ENCODE measurements at places on chromosomes 13 and 19.

- no peak for DNase-seq
Measured at GRCh38 chr19:29860492-29860891, 48.7 kb downstream of the CCNE1 start.

DNA sequence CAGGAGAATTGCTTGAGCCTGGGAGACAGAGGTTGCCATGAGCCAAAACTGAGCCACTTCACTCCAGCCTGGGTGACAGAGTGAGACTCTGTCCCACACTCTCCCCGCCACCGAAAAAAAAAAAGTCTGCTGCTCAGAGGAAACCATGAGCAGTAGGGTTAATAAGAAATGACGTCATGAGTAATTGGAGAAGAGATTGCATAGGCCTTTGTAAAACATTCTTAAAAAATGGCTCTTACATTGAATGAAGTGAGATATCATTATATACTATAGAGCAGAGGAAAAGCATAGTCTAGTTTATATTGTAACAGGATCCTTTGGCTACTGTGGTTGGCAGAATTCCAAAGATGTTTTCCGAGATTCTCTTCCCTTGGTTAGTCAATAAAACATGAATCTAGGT lies 228.2 kb downstream of the PCDH20 start:
- DNase-seq = no peak

- DNase-seq = no peak
Measured at GRCh38 chr13:98413796-98414195, 163.1 kb downstream of the STK24 start.

DNA sequence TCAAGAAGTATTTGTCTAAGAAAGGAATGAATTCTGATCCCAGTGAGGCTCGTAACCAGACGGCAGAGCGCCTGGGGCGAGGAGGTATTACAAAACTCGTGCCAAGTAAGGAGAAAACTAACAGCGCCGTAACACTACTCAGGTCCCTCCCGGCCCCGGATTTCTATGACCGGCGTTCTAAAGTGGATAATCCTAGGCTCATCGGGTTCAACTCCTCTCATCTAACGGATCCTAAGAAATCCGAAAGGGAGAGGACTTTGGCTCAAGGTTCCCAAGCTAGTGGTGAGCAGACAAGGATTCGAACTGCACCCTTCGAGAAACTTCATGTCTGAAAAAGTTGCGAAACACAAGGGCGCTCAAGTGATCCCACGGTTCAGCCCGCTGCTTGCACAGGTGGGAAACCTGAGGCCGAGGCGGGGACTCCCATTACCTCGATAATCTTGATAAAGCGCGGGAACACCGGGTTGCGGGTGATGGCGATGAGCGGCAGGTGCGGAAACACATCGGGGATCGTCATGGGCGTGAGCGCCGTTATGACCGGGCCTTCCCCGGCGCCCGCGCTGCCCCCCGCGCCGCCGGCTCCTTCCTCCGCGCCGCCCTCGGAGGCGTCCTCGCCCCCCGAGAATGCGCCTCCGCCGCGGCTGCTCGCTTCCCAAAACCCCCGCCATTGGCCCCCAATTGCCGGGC lies 529 bp downstream of the LONP1 start:
- no peak for DNase-seq

DNA sequence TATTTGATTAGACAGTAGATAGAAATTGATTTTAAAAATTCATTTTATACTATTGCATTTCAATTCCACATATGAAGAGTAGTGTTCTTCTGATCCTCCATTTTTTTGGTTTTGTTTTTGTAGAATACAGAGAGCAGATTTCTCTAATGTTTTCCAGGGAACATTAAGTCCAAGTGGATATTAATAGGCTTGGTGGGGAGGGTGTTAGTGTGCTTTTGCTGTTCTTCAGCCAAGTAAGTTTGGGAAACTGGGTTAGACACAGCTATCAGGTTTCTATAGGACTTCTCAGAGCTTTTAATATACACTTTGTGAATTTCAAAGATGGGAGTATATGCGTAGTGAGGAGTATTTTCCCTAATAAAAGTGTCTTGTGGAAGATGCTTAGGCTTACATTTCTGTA lies 21.8 kb downstream of the NAA16 start:
- no peak for DNase-seq

DNA sequence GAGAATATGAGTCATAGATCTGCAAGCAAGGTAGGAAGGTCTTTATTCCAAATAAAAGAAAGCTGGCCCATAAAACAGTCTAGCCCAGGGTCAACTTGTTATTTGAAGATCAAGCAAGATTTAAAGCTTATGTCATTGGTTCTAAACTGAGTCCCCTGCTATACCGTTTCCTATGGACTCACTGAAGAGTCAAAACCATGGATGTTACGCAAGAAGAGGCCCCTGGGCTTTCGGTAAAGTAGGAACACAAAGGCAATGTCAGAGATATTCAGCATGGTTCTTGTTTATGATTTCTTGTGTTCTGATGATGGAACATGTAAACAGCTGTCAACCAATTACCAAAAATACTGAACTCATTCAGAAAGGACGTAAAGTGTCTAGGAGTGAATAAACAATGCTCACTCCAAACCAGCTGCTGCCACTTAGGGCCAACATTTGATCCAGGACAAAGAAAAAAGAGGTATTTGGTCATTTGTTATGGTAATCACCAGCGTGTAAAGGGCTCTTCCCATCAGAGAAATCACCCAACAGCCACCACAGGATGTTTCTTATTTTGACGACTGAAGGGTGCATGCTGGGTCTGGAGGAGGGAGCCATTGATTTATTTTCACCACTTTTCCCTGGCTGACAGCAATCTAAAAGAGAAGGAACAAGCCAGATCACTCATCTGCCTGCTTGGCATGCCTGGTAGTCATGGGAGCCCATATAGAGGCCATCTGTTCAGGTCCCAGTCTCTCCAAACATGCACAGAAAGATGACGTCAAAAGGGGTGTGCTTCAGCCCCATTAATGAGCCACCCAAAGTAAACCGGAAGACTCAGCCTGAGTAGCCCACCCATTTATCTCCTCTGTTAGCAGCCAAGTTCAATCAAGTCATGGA lies 68.3 kb downstream of the FGF14 start:
- DNase-seq = no peak

GRCh38 chr13:32866921-32867320 lies 149.3 kb upstream of the KL start:
- DNase-seq = no peak

- no peak for DNase-seq
Measured at GRCh38 chr19:52722062-52723003, 12.5 kb downstream of the ZNF611 start.

- DNase-seq = no peak
Measured at GRCh38 chr13:63938851-63939250, 2523.2 kb upstream of the PCDH20 start.

- DNase-seq = no peak
Measured at GRCh38 chr13:96946709-96947311, 47.5 kb downstream of the OXGR1 start.

DNA sequence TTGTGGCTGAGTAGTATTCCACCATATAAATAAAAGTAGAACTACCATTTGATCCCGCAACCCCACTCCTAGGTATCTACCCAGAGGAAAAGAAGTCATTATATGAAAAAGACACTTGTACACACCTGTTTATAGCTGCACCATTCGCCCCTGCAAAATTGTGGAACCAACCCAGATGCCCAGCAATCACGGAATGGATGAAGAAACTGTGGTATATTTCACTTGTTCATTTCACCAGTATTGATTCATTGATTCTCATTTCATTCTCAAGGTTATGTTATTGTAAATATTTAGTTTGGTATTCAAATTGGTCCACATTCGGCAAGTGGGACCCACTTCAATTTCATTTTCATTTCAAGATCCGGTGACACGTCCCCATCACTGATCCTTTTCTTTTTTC lies 8.2 kb upstream of the RFPL4A start:
- no peak for DNase-seq

GRCh38 chr19:30444253-30444671 lies 72.1 kb downstream of the ZNF536 start:
- no peak for DNase-seq

DNA sequence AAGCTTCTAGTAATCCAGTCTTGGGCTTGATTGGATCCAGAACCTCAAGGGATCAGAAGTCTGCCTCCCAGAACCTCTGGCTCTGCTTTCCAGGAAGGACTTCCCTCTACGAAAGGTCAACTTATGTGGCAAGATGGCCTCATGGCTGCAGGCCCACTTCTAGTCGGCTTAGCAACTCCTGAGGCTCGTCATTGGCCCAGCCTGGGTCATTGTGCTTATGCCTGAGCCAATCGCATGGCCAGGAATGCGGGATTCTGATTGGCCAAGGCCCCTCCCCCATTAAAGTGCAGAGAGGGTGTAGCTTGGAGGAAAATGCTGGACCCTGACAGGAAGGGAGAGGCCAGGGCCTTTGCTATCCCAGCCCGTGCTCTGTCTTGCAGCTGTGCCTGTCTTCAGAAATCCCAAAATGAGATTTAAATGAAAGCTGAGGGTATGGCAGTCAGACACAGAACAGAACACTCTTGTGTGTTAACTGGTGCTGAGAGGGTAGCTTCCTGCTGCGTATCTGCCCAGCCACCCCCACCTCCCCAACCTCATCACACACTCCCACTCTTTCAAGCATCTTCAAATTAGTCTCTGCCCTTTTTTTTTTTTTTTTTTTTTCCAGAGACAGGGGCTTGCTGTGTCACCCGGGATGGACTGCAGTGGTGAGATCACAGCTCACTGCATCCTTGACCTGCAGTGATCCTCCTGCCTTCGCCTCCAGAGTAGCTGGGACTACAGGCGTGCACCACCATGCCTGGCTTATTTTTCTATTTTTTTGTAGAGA lies 5.5 kb upstream of the CCNE1 start:
- no peak for DNase-seq

- DNase-seq = no peak
Measured at GRCh38 chr13:61021838-61022237, 393.8 kb downstream of the PCDH20 start.

DNA sequence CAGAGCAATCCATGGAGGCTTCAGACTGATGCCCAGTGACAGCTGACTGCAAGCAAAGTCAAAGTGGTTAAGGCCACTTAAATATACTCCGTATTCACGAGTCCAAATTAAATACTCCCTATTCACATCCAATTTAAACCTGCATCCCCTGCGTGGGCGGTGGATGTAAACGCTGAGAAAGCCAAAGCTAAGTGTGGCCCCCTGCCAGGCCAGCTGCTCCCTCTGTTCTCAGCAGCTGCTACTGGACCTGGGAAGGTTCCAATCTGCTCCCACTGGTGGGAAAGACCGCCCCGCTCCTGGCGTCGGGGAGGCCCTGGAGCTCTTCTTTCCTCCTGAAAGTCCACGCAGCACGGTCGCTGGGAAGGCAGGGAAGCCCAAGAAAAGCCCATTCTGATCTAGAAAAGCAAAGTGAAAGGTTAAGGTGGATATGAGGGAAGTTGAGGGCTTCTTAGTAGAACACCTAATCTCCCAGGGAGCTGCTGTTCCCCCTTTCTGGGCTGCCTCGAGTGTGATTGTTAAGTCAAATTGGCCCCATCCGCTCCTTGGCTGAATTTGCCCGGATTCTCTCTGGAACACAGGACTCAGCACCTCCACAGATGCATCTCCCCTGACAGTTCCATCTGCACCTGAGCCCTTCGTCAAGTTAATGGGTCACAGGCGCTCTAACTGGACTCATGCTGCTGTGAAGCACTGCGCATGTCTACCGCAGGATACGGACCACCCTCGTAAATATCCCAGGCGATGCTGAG lies 205.5 kb downstream of the USP12 start:
- DNase-seq = no peak

- no peak for DNase-seq
Measured at GRCh38 chr19:1161716-1162115, 12.4 kb downstream of the SBNO2 start.

GRCh38 chr13:63107179-63107943 lies 1691.7 kb upstream of the PCDH20 start:
- DNase-seq = no peak

DNA sequence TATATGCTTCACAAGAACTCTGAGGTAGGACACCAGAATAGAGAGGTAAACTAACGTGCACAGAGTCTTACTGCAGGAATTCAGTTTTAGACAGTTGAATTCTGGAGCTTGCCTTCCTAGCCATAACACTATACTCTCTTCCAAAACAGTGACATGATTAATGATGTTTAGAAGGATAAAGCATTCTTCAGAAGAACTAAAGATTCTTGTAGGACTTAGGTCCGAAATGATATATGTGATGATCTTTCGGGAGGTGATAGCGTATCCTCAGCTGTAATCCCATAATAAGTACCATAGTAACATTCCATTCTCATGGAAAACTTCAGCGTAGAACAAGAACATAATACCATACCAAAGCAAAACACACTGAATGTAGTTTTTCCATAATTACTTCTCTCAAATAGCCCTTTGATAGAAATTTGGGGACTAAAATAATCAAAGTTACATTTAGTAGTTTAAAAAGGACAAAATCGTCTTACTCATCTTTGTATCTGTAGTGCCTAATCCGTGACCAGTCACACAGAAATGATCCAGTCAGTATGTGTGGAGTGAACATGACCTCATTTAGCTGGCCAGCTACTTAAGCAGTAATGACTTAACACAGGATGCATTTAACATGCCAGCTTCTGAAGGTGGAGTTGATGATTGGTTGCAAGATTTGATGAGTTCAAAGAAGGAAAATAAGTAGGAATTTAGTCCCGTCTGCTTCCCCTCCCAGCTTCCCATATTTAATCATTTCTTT lies 38.4 kb downstream of the PIBF1 start:
- DNase-seq = no peak

GRCh38 chr13:113926951-113927660 lies 46.8 kb downstream of the C13orf46 start:
- DNase-seq = no peak

DNA sequence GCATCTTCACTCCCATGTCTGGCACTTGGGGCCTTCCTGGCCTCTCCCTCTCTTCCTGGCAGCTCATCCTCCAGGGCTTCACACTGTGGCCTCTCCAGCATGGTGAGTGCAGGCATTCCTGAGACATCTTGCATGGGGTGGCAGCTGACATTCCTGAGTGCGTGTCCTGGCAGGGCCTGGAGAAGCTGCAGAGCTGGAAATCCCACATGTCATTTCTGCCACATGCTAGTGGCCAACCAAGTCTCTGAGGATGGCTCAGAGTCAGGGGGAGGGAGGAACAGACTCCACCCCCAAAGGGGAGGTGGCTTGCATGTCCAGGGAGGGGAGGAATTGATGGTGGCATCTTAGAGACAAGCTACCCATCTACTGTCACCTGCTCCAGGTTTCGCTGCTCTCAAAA lies 41.6 kb upstream of the AMER2 start:
- peak; percentile 11 for DNase-seq

DNA sequence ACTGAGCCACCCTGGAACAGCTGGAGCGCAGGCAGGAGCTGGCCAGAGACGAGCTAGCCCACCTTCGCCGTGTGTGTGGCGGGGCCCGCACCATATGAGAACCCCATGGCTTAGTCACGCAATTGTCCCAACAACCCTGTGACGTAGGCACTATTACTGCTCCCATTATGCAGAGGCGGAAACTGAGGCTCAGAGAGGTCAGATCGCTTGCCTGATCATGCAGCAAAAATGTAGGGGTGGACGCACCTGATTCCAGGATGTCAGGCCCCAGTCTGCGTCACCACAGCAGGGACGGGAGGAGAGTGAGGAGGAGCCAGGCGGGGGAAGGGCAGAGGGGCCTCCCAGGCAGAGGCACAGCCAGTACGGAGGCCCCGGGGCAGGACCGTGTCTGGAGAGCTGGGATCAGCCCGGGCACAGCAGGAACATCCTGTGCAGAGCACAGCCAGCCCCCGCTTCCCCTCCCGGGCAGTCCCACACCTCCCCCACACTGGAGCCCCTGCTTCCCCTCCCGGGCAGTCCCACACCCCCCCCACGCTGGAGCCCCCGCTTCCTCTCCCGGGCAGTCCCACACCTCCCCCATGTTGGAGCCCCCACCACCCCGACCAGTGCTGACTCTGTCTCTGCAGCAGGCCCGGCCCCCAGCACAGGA lies 16.7 kb downstream of the PIP5K1C start:
- DNase-seq = no peak

GRCh38 chr13:23715092-23715761 lies 145.0 kb downstream of the TNFRSF19 start:
- no peak for DNase-seq
